Activated B cell treated with CpG ODN at 0.5 μM for 24 hours (primary cell): ENCODE measurements at places on chromosomes 16 and 17. TPM values are rescaled to one million over a fixed set of nuclear protein-coding genes. Genes with fewer than 3 reads are reported as not detected.

DNA sequence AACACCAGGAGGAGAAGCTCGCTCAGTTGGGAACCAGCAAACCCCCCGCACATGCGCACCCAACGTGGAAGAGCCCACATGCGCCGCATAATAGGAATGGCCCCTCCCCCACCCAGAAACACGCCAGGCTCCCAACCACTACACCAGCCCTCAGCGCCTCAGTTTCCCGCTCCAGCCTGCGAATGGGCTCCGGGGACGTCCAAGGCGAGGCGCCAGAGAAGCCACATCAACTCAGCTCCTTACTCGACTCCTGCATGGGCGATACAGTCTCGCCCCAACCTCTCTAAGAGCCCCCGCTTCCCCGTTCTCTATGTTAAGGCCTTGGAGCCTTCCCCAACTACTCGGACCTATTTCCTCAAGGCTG lies 504 bp downstream of the SRSF1 start:
- H3K4me3 ChIP-seq = peak overlapping the region; percentile 100
- H3K4me1 ChIP-seq = peaks cover 57% of the 10 kb centered on the region
- H3K27me3 ChIP-seq = peaks cover 3% of the 10 kb centered on the region
- no peak for DNase-seq
- peak overlapping the region; percentile 99 for H3K27ac ChIP-seq

- no peaks in the 10 kb centered on the region for H3K27me3 ChIP-seq
- no peak overlapping the region for H3K4me3 ChIP-seq
- no peaks in the 10 kb centered on the region for H3K36me3 ChIP-seq
These were observed 200.7 kb downstream of the CCDC182 start for GRCh38 chr17:57544401-57544800.

DNA sequence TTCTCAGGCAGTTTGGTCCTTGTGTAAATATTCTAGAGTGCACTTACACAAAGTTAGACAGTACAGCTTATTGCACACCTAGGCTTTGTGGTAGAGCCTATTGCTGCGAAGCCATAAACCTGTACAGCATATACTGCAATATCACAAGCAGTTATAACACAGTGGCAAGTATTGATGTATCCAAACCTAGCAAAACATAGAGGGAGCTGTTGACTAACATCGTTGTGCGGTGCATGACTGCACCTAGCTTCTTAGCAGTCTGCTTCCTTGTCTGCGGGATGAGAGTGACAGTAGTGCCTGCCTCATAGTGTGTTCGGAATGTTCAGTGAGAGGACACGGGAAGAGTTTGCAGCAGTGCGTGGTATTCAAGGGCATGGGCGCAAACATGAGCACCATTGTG lies 78.9 kb downstream of the MPRIP start:
- no peaks in the 10 kb centered on the region for H3K27me3 ChIP-seq
- DNase-seq = no peak
- H3K36me3 ChIP-seq = peaks cover under 1% of the 10 kb centered on the region
- H3K4me3 ChIP-seq = no peak overlapping the region
- peaks cover 91% of the 10 kb centered on the region for H3K4me1 ChIP-seq
- no peak overlapping the region for H3K27ac ChIP-seq

DNA sequence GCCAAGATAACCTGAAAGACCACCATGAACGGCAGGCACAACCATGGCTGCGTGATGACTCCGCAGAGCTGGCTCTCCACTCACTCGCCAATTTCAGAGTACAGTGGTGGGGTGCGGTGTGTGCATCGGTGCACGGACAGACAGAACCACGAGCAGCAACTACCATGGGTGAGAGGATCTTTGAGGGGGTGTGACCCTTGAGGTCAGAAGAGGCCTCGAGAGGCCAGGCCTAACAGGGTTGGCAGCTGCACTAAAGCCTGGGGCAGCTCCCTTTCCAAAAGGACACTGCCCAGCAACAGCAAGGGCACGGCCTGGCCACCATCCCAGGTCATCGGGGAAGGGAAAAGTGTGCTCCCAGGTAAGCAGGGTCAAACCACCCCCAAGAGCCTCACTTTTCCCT lies 1.9 kb upstream of the ECI1 start:
- no peak for DNase-seq
- peaks cover 38% of the 10 kb centered on the region for H3K4me1 ChIP-seq
- H3K27me3 ChIP-seq = no peaks in the 10 kb centered on the region

- peaks cover 9% of the 10 kb centered on the region for H3K36me3 ChIP-seq
- no peaks in the 10 kb centered on the region for H3K27me3 ChIP-seq
- no peak for DNase-seq
- H3K27ac ChIP-seq = peak overlapping the region; percentile 95
- H3K4me1 ChIP-seq = peaks cover 58% of the 10 kb centered on the region
These were observed 1.6 kb downstream of the AMFR start for GRCh38 chr16:56423584-56424403.

The METTL22 gene
- 36.4 and 49.6 TPM in 2 replicates for total RNA-seq

The SCGB1C2 gene
- total RNA-seq = not detected in 2 replicates

- peaks cover 36% of the 10 kb centered on the region for H3K36me3 ChIP-seq
- H3K27me3 ChIP-seq = no peaks in the 10 kb centered on the region
- H3K4me3 ChIP-seq = no peak overlapping the region
- no peaks in the 10 kb centered on the region for H3K4me1 ChIP-seq
- H3K27ac ChIP-seq = no peak overlapping the region
These were observed 26.9 kb upstream of the PPM1E start for GRCh38 chr17:58728798-58729197.

DNA sequence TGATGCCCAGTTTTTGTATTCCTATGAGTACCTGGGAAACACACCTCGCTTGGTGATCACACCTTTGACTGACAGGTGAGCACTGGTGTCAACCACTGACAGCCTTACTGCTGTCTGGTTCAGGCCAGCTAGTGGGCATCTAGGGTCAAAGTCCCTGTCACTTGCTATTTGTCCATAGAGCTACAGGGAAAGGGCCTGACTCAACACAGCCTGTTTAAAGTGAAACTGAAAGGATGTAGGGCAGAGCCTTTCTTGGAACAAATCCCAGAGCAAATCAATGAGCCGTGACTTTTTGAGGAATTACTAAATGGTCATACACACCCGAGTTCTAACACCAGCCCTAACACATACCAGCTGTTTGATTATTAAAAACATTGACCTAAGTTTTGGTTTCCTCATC lies 106.8 kb downstream of the DNAH9 start:
- H3K27me3 ChIP-seq = no peaks in the 10 kb centered on the region
- H3K4me1 ChIP-seq = no peaks in the 10 kb centered on the region
- H3K36me3 ChIP-seq = no peaks in the 10 kb centered on the region
- no peak overlapping the region for H3K27ac ChIP-seq

- H3K4me3 ChIP-seq = no peak overlapping the region
- no peaks in the 10 kb centered on the region for H3K4me1 ChIP-seq
- no peak overlapping the region for H3K27ac ChIP-seq
- no peak for DNase-seq
These were observed 18.5 kb downstream of the PLLP start for GRCh38 chr16:57265850-57266530.

GRCh38 chr17:81471818-81472456 lies 40.7 kb downstream of the ACTG1 start:
- H3K4me3 ChIP-seq = no peak overlapping the region
- no peaks in the 10 kb centered on the region for H3K4me1 ChIP-seq
- H3K27ac ChIP-seq = no peak overlapping the region

DNA sequence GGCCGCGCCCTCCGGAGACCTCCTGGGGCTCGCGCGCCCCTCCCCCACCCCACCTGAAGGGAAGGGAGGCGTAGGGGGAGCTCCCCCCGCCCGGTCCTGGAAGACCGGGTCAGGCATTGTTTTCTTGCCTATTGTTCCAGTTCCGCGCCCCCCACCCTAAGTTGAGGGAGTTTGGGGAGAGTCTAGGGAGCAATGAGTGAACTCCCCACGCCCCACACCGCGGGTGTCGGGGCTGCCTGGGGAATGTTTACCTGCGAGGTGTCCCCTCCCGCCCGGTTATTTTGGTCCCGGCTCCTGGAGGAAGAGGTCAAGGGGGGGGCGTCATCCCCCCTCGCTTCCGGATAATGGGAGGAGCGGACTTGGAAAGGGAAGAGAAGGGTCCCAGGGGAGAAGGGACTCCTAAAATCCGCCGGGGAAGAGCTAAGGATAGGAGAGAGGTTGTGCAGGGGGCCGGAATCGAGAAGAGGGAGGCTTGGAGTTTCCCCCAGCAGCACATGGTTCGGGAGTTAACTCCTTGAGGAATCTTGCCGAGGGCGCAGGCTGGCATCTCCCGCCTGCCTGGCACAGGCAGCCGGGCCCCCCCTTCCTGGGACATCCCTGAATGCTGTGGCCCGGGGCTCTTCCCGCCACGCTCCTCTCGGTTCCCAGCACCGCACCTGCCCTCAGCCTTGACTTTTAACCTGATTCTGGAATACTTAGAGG lies 881 bp downstream of the MLLT6 start:
- no peak for DNase-seq
- peak overlapping the region; percentile 80 for H3K27ac ChIP-seq
- peaks cover 48% of the 10 kb centered on the region for H3K36me3 ChIP-seq
- no peaks in the 10 kb centered on the region for H3K27me3 ChIP-seq

DNA sequence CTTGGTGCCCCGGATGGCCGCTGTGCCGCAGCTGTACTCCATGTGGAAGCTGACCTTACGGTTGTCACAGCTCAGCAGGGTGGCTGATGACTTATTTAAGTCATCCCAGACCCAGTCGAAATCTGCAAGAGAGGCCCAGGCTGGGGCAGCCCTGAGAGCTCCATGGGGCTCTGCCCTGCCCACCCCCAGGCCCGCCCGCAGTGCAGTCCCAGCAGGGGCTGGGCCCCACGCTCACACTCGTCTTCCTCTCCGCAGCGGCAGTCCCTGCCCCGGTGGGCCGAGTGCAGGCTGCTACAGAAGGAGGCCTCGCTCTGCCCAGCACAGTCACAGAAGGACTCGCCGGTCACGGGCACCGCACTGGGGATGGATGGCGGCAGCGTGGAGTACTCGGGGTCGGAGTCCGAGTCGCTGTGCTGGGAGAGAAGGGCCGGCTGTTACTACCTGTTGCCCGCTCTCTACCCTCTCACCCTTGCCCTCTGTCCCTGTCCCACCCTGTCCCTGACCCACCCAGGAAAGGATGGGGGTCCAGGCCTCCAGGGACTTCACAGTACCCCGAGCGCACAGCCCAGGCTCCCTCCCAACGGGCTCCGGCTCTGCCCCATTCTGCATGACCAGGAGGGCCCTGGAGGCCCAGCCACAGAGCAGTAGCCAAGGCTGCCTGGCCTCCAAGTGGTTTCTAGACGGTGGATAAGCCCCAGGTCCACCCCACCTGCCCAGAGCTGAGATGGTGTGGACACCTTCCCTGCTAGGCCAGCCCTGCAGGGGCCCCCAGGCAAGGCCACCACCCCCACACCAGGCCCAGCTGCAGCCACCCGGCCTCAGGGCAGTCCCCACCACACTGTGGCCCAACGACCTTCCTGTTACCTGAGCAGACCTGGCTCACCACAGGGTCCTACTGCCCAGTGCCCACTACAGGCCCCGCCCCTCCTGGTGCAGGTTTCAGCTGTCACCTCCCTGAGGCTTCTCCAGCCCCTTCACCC lies 3.9 kb downstream of the SPSB3 start:
- H3K36me3 ChIP-seq = peaks cover 10% of the 10 kb centered on the region
- no peak for DNase-seq
- peak overlapping the region; percentile 41 for H3K27ac ChIP-seq
- H3K27me3 ChIP-seq = no peaks in the 10 kb centered on the region
- H3K4me3 ChIP-seq = no peak overlapping the region
- H3K4me1 ChIP-seq = peaks cover 23% of the 10 kb centered on the region

DNA sequence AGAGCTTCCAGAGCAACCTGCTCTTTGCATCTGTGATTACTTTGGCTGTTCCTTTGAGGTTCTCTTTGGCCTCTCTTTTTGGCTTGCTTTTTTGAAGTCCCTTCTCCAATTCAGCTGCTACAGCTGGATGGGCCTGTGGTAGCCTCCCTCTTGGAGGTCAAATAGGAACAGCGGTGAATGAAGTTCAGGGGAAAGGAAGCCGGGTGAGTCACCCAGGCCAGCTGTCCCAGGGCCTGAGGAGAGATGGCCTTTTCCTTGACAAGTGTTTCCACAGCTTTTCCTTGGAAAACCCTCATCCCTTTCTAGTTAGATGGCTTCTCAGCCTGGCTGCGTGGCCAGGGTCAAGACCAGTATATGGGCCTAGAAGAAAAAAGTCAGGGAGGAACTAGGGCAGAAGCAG lies 103.1 kb downstream of the STX8 start:
- DNase-seq = no peak
- peaks cover 12% of the 10 kb centered on the region for H3K36me3 ChIP-seq
- H3K27ac ChIP-seq = no peak overlapping the region
- H3K27me3 ChIP-seq = no peaks in the 10 kb centered on the region

DNA sequence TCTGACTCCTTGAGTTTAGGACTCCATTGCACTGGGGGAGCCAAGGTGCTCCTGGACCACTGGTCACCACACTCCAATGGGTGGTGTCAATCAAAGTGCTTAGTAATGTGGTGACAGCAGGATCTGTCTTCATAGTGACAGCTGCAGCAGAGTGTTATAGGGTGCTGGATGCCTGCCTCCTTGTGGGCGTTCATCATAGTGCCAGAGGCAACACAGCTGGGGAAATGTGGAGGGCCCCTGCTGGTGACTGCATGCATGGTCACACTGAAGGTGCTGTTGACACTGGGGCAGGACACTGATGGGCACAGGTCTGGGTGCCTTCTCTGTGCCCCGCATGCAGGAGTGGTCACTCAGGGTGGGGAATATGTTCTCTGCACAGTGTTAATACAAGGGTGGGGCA lies 177.5 kb upstream of the CDH8 start:
- no peaks in the 10 kb centered on the region for H3K27me3 ChIP-seq
- no peak overlapping the region for H3K27ac ChIP-seq
- no peak for DNase-seq
- no peaks in the 10 kb centered on the region for H3K4me1 ChIP-seq
- H3K4me3 ChIP-seq = no peak overlapping the region

The SHCBP1 gene
- 1.9 and 2.0 TPM in 2 replicates for total RNA-seq

GRCh38 chr17:45184144-45184543 lies 22.5 kb downstream of the HEXIM2 start:
- no peaks in the 10 kb centered on the region for H3K4me1 ChIP-seq
- H3K27me3 ChIP-seq = no peaks in the 10 kb centered on the region
- no peak for DNase-seq
- no peak overlapping the region for H3K4me3 ChIP-seq
- no peaks in the 10 kb centered on the region for H3K36me3 ChIP-seq

DNA sequence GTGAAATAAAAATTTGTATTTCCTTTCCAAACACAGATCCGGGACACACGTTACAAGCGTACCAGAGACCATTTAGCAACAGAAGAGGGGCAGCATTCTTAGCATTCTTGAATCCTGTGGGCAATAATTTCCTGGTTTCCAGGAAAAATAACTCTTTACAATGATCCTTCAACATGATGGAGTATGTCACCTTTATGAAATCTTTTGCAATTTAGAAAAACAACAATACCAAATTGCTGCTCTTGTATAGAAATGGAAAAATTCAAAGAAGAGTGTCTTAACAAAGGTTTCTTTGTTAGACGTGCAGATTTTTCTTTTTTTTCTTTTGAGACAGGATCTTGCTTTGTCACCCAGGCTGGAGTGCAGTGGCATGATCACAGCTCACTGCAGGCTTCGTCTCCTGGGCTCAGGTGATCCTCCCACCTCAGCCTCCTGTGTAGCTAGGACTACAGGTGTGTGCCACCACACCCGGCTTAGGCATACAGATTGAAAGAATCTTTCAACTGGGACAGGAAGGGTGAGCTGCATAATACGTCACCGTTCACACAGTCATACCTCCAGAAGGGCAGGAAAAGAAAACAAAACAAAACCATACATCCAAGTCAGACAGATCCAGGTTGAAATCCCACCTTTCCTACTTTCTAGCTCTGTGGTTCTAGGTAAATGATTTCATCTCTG lies 10.8 kb upstream of the GCSH start:
- no peak overlapping the region for H3K4me3 ChIP-seq
- H3K27ac ChIP-seq = no peak overlapping the region
- DNase-seq = no peak
- no peaks in the 10 kb centered on the region for H3K4me1 ChIP-seq
